ENCODE measurements at places on chromosomes 7 and 10.
A peak's percentile ranks its signal among the peaks of the same experiment; 100 is the strongest.

DNA sequence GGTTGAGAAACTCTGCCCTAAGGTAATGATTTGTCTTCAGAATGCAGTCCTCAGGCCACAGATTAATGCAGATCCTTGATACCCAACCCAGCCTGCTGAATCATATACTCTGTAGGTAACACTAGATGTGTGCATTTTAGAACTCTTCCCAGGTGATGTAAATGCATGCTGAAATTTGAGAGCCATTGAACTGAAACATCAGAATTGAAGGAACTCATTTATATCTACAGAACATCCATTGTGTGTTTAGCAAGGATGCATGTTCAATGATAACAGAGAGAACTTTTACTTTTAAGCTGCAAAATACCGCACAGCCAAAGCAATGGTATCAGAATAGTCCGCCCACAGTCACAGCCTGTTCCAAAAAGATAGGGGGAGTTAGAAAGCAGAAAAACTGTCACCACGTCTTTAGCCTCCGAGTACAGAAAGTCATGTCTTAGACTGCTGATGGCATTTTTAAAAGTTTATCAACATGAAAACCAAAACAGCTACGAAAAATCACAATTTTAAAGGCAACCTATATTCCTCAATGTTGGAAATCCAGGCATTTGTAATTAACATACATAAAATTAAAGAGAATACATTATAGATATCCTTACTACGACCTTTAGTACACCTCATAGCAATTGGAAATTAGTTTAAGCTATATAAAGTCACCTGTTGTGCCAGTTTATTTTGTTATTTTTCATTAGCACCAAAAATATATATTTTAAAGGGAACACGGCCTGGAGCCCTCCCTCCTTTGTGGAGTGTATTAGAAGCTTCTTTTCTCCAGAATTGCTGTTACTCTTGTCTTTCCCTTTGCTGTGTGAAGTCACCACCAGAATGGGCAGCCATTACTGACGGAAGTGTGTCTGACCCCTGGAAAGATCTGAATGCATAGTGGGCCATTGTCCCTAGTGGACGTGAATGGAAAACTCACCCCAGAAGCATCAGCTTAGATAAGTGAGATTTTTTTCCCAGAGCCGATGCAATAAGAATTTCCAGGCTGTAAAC lies 65.8 kb upstream of the PRKAR2B start:
- no peak for DNase-seq

GRCh38 chr7:37118004-37118403 lies 330.7 kb downstream of the ELMO1 start:
- DNase-seq: no peak

DNA sequence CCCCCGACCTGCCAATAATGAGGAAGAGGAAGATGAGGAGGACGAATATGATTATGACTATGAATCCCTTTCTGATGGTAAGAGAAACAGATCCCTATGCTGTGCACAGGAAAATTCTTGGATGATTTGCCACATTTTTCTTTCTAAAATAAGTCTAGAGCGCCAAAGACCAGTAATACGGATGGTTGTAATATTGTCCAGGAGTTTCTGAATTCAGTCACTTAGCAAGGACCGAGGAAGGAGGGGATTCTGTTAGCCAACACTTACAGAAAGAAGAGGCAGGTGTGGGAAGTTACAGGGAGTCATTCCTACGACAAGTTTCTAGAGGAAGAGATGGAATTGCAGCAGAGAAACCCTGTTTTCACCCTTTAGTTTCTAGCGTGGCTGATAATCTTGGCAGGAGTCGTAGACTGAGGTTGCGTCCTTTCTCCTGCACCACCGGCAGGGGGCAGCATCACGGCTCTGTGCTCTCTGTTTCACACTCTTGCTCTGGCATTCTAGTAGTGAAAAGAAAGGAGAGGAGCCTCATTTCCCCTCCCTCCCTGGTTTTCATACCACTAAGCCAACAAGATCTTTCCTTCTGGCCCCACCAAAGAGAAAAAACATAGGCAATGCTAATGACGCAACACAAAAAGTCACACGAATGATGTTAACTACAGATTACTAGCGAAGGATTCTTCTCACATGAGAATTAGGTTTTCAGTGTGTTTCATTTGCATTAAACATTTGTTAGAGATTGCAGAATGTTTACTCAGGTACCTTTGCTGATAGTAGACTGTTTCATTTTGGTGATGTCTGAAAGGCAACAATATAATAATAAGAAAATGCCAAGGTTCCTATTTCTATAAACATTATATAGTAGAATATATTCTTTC lies 82.7 kb downstream of the NOC3L start:
- peak; percentile 34 for DNase-seq

- no peak for DNase-seq
These were observed 214.2 kb upstream of the BMPER start for GRCh38 chr7:33691180-33691579.

DNA sequence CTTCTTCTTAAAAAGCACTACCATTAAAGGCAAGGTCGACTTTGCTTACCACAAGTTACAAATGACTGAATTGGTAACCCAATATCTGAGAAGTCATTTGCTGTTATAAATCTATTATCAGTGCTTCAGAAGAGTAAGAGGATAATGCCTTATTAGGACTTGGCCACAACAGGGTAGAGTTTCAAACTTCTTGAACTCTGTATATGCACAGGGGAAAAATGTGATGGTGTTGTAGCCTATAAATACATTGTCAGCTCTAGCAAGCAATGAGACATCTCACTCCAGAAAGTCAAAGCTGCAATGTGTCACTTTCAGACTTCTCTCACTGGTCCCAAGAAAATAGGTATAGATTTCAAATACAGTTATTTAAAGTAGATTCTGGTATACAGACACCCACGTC lies 9.3 kb downstream of the TFEC start:
- DNase-seq: no peak
